ENCODE measurements at places on chromosomes 16 and 17.

GRCh38 chr17:29004081-29004692, 1.6 kb downstream of the SEZ6 start:
- DNase-seq = no peak

- DNase-seq = no peak
Observed at GRCh38 chr16:6274351-6274750, 1058.3 kb upstream of the RBFOX1 start.

DNA sequence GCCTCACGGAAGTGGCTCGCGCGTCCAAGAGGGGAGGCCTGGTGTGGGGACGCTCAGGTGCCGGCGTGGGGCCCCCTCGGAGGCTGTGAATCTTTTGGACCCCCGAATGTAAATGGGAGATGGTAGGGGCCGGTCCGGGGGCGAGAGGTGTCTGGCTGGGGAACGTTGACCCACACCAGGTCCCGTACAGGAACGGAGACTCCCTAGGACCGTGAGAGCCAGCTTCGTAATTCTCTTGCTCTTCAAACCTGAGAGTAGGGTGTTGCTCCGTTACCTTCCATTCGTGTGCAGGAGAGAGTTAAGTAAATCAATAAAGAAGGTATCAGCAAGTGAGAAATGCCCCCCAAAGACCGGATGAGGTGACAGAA, 481 bp downstream of the LYRM1 start:
- DNase-seq = no peak

- no peak for DNase-seq
Observed at GRCh38 chr17:42913522-42913921, 12.9 kb downstream of the G6PC1 start.

Data from natural killer cell (primary cell).